Activated CD4-positive, alpha-beta T cell treated with anti-CD3 and anti-CD28 coated beads for 24 hours (primary cell): ENCODE measurements at places on chromosomes 3 and 15.

DNA sequence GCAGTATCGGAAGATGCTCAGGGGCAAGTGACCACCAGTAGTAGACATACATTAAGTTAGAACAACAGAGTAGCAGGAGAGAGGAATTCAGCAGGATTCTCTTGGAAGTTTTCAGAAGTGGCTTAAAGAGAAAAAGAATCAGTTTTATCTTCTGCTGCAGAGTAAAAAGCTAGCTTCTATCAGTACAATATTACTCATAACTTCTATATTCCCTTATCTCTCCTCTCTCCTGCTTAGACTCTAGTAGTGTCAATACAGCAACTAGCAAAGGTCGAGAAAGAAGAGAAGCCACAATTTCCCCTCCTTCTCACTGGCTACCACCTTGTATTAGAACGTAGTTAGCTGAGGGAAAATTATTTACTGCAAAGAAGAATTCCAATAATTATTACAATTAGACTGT, 539.7 kb downstream of the DIPK2A start:
- no peak for DNase-seq

DNA sequence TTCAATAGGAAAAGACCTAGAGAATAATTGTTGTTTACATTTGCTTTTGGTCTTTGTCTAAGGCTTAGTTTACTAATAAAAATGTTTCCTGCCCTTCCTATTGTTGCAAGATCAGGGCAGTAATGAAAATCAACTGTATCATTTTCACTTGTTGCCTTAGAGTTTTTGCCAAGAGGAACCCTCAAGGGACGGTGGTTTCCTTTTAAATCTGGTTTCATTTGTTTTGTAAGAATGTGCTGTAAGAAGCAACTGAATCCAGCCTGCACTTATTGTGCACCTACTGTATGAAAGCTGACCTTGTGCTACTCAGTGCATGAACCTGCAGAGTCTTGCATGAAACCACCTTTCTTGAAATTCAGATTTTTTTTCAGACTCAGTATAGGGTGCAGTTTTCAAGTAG, 5.3 kb downstream of the IGF1R start:
- DNase-seq, result no peak

- DNase-seq, result no peak
Observed at GRCh38 chr15:38714309-38715072, 149.9 kb upstream of the RASGRP1 start.

DNA sequence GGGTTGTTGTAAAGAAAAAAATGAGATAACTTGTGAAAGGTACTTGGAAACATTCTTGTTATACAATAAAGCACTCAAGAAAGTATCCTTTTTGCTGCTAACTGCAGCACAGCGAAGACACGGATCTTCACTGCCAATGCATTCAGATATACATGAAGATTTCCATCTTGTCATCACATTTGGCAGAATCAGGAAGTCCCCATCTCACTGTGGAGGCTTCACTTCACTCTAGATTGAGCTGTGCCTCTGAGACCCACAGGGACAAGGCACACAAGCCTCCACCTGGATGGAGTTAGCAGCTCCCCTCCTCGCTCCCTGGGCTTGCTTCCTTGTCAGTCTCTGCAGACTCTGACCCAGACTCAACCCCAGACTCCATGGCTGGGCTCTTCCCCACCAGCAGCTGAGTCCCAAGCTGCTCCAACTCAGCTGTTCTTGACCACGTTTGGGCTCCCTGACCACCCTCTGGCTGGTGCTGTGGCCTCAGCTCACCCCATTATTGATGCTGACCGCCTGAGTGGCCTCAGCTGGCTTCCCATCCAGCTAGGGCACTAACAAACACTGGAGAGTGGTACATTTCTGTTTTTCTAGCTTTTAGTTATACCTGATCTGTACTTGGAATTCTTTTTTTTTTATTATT, 45.4 kb upstream of the SMAD3 start:
- no peak for DNase-seq

GRCh38 chr3:78872195-78872594, 895.6 kb downstream of the ROBO1 start:
- no peak for DNase-seq

DNA sequence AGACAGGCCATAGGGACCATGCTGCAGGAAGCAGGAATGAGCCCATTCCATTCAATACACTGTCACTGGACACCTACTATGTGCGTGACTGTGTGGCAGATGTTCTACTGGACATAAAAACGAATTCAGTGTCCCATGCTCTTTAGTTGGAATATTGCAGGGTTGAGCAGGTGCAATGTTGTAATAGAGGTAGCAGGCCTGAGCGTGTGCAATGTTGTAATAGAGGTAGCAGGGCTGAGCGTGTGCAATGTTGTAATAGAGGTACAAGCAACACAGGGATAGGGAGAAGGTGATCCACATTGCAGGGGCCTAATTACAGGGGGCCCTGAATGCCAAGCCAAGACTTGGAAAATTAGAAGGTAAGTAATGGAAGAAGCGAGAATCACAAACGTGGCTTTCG, 261.4 kb upstream of the HES1 start:
- no peak for DNase-seq
